Activated naive CD4-positive, alpha-beta T cell treated with anti-CD3 and anti-CD28 coated beads, Interleukin-2, amount 50 U/mL, for 72 hours (primary cell): ENCODE measurements at places on chromosomes 16 and 17.

- no peak for DNase-seq
Measured at GRCh38 chr17:68987966-68988365, 32.8 kb upstream of the ABCA8 start.

DNA sequence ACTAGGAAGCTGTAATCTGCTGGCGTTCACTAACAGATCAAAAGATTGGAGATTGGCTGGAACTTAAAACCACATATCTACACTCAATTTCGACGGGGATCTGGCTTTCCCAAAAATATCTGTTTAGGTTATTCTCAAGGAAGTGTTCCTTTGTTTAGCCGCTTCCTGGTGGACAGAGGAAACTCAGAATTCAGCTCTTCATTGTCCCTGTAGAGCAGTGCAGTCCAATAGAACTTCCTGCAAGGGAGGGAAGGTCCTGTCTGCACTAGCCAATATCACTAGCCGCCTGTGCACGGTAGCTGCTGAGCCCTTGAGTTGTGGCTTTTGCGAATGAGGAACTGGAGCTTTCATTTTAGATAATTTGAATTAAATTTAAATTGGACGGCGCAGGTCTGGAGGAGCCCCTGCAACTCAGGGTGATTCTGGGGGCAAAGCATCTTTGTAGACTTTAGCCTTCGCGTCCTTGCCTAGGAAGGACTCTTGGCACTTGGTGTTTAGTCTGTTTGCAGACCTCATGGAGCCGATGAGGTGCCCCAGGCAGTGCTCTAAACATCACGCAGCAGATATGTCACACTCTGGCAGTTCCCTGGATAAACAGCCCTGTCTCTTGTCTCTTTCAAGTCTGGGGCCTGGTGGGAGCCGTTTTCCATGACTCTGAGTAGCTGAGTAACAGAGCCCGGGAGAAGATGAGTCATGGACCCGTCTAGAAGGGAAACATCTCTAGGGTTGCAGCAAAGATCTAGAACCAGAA lies 122.2 kb downstream of the CCDC182 start:
- DNase-seq = no peak

DNA sequence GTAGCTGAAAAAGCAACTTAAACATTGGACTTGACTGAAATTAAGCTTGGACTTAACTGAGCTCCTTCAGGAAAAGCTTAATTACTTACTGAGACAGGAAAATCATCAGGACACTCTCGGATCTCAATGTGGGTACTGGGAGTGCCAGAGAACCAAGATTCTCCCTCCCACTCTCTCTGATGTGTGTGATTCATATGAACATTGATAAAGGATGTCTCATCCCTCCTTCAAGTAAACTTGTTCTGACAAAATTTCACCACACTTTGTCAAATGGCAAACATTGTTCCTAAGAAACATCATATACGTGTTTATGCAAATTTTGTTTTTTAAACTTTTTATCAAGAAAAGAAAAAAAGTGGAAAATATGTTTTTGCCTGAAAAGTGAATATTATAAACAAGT lies 4.1 kb upstream of the SLFN5 start:
- no peak for DNase-seq

DNA sequence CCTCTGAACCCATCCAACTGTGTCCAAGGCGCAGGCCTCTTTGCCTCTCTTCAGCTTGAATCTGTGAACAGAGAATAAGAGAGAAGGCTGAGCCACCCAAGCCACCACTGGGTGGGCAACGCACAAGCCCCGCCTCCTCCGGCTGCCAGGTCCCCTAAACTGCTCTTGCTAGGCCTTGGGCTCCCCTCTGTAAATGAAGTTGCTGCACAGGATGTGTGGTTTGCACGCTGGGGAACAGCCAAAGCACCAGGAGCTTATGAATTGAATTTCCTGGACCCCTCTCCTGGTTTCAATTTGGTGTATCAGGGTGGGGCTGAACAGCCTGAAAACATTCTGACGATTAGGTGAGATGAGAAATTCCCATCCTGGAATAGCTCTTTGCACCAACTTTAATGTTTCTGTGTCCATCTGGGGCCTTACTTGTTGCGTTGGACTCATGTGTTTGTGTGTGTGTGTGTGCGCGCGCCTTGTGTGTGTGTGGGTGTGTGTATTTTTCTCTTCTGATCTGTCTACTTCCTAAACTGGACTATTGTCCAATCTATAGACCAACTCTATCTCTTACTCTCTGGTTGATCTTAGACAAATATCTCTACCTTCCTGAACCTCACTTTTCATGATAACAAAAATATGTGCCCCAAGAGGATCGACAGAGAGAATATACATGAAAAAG lies 2.3 kb downstream of the CCL1 start:
- DNase-seq = no peak

DNA sequence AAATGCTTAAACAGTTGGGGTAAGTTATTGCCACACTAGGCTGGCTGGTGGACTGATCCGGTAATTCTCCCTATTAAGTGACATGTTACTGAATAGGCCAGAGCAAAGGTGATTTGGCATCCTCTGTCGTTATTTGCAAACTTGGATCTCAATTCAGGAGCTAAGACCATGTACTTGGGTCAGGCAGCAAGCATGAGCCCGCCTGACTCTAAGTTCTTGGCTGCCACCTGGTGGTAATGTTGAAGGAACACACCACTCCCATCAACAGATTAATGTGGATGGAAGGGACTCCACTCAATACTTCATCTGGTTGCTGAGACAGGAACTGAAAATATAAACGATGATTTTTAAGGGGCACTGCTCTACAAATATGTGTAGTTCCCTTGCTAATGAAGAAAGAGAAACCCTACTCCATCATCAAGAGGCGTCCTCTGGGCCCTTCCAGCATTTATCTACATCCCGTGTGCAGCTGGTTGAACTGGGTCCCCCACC lies 70.8 kb downstream of the EMP2 start:
- peak; percentile 72 for DNase-seq

DNA sequence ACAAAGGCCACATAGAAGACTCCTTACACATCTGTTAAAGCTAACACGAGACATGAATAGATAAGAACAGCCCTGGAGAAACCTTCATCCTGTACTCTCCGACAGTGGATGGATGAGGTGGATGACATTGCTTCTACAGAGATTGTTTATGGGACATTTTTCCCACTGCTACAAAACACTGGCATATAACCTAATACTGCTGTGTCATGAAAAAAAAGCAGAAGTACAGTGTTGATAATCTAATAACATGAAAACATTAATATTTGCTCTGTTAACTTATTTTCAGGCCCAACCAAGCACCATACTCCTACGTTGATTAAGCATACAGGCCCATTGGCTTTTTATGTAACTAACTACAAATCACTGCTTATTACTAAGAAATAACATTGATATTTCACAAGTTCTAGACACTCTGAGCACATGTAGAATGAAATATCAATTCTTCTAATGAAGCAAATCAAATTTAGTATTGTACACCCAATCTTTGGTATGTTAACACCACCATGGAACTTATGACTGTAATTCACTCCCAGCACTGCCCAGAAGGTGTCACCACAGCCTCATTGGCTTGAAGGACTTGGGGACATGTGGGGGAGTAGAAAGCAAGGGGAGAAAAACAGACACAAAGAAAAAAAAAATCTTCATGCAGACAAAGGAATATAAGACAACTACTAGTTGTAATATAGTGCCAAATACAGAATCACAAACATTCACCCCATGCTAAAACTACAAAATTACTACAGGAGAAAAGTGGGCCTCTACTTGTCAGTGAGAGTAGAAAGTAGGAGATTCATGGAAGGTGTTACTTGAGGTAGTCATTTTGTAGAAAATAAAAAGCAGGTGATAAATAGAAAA lies 330.0 kb upstream of the PMFBP1 start:
- peak; percentile 37 for DNase-seq

GRCh38 chr16:87847785-87848675 lies 21.3 kb downstream of the SLC7A5 start:
- DNase-seq = no peak

- DNase-seq = no peak
Measured at GRCh38 chr16:57574646-57575467, 32.4 kb downstream of the ADGRG5 start.

GRCh38 chr16:57530522-57531252 lies 5.7 kb downstream of the CCDC102A start:
- DNase-seq = peak; percentile 44

GRCh38 chr16:85584819-85585282 lies 28.3 kb upstream of the GSE1 start:
- no peak for DNase-seq

DNA sequence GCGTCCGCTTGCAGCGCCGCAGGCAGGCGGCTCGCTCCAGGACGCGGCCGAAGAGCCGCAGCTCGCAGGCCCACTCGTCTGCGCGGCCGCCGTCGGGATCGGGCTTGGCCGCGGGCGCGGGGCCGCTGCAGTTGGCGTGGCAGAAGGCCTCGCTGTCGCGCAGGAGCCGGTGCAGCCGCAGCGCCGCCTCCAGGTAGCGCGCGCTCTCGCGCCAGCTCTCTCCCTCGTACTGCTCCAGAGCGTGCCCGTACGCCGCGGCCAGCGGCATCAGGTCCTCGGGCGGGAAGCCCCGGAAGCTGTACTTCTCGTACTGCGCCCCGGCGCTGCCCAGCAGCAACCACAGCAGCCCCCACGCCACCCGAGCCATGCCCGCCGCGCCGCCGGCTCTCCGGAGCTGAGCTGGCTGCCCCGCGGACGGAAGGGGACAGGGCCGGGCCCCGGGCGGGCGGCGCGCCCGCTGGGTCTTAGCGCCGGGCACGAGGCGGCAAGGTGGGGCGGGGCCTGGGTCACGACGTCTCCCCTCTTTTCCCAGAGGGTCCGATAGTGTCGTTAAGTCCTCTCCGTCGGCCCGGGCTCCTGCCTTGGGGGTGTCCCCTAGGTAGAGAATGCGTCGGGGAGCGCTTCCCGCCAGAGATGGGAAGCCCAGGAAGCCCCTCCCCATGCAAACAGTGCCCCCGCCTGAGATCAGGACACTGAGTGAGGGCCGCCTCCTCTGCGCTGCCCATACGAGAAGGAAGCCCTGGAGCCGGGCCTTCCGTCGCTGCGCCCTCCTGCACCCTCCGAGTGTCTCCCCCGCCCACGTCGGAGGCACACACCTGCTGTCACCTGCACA lies at the start of gene P3H4:
P3H4 (minus strand) TSS at position 401 of the 832 bp plus-strand sequence; CDS start at position 367, 34 bp downstream.
- DNase-seq = peak; percentile 75

GRCh38 chr17:45092911-45093430 lies 31.9 kb downstream of the NMT1 start:
- DNase-seq = no peak

DNA sequence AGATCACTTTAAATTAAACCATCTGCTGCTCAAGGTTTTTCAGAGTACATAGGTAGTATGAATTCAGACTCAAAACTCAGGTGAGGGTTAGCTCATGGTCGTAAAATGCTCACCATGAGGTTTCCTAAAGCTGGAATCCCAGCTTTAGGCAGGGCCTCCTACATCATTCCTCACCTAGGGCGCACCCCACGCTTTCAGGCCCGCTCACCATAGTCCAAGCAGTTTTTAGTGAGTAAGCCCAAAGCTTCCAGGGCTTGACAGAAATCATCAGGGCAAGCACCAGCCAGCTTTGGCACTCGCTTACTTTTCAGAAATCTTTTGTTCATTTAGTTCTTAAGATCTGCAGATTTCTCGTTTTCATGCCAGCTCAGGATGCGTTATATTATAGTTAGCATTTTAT lies 89.8 kb downstream of the HIC1 start:
- no peak for DNase-seq

- DNase-seq = no peak
Measured at GRCh38 chr16:533391-534123, 6.0 kb downstream of the CAPN15 start.

GRCh38 chr17:47703671-47704070 lies 9.7 kb downstream of the TBKBP1 start:
- no peak for DNase-seq

GRCh38 chr16:6977916-6978315 lies 354.7 kb upstream of the RBFOX1 start:
- DNase-seq = no peak

DNA sequence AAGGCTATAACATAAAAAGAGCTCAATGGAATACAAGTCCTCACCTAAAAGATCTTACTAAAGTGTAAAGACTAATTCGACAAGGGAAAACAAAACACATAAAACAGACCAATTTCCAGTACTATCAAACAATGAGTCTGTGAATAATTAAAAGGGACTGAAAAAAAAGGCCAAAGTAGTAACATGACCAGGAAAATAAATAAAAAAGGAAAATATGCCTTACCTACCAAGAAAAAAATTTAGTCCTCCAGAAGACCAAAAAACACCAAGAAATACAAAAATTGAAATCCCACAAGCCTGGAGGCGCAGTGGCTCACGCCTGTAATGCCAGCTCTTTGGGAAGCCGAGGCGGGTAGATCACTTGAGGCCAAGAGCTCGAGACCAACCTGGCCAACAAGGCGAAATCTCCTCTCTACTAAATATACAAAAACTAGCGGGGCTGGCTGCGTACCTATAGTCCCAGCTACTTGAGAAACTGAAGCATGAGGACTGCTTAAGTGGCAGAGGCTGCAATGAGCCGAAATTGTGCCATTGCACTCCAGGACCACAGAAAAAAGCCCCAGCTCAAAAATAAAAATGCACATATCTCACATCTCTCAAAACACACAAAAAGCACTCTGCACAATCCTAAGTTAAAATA lies 60.8 kb downstream of the TEX14 start:
- peak; percentile 60 for DNase-seq

DNA sequence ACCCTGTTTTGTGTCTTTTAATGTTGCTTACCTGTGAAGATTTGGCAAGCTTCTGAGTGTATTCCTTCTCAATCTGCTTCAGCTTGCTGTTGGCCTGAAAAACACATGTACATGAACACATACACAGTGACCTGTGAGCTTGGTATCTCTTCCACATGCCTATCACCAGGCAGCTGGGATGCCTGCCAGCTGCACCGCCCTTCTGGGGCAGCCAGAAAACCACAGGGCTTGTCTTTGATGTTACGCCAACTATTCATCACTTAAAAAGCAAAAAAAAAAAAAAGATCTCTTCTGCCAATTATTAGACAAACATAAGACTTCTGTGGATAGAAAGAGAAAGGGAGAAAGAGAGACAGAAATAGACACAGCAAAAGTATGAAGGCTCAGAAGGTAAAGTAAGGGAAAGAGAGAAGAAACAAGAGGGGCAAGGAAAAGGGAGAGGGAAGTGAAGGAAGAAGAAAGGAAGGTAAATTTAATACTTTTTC lies 189.2 kb upstream of the AXIN2 start:
- peak; percentile 15 for DNase-seq

DNA sequence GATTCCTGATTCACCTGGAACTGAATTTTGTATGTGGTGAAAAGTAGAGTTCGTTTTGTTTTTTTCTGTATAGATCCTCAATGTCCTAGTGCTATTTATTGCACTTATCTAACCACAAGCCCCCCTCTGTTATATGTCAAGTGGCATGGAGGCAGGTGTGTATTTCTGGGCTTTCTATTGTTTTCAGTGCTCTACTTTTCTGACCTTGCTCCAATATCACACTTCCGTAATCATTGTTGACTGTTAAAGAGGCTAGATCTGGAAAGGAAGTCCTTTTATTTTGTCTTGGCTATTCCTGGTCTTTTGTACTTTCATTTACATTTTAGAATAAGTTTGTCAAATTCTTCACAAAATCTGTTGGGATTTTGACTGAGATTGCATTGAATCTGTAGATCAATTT lies 26.8 kb upstream of the FBXO47 start:
- DNase-seq = no peak

GRCh38 chr16:85561248-85562092 lies 51.7 kb upstream of the GSE1 start:
- no peak for DNase-seq
